NCI-H1417 (cell line): ENCODE measurements at places on chromosomes 7 and 10.
A peak's percentile ranks its signal among the peaks of the same experiment; 100 is the strongest.

DNA sequence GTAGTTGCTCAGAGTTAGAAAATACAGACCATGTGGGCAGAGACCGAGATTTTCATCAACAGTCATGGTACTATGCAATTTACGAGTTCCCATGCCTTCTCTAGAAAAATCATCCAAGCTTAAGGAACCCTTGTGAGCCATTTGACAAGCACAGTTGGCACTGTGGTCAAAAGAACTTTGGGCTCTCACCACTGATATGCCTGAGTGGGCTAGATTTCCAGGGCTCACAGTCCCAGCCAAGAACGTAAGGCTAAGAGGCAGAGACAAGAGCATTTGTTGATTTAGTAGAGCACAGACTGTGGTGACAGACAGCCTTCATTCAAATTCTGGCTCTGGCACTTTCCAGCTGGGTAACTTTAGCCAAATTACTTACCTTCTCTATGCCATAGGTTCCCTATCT is 407.0 kb downstream of the SORCS1 start:
- DNase-seq: no peak

DNA sequence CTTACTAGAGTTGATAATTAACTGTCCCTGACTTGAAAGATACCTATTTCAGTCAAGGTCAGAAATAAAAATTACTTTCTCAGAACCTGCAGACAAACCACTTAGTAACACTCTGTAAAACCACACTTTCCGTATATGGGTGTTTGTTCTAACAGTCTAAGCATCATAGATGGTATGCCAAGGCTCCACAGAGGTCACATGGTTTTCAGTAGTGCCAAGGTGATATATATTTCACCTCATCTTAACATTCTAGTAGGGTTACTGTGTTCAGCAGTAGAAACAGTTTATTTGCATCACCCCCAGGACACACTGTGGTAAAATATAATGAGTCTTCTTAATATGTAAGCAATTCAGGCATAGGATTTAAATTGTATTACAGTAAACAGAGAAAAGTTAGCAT is 61.5 kb downstream of the KCND2 start:
- no peak for DNase-seq

- no peak for DNase-seq
These were observed 100.9 kb upstream of the TAS2R16 start for GRCh38 chr7:123096434-123096833.

GRCh38 chr10:5478694-5479305 is 20.6 kb downstream of the CALML5 start:
- DNase-seq: no peak

- peak; percentile 73 for DNase-seq
These were observed 253.6 kb downstream of the KCNMA1 start for GRCh38 chr10:77383861-77384553.

DNA sequence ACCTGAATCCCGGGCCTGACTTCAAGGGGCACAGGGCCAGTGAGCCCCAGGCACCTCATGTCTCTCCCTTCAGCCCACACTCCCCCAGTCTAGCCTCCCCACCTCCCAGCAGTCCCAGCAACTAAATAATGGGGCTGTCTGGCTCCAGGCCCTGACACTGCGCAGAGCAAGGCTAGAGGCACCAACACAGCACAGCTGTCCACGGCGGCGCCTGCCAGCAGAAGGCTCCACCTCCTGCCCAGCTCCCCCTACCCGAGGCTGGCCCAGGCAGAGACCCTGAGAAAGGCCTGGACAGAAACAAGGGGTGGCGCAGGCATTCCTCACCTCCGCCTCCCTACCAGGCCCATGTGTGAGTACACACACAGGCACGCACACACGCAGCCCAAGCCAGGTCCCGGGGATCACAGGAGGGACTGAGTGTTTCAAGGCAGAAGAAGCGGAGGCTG is 6.1 kb downstream of the KCNH2 start:
- DNase-seq: peak; percentile 87

DNA sequence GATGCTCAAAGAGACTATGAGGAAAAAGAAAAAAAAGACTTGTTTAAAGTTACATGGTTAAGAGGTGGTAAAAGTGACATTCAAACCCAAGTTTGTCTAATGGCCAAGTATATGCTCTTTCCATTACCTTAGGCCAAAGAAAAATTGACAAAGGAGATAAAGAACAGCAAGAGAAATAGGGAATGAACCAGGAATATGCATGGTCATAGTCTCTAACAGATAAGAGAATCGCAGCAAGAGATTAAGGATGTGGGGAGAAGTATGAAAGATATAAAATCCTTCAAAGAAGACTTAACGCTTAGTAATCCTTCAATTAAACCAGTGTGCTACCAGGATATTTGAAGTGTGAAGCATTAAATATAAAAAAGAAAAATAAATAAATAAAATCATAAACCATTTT is 23.2 kb upstream of the LRRN3 start:
- no peak for DNase-seq

GRCh38 chr10:63286340-63286739 is 153.2 kb downstream of the NRBF2 start:
- DNase-seq: no peak

DNA sequence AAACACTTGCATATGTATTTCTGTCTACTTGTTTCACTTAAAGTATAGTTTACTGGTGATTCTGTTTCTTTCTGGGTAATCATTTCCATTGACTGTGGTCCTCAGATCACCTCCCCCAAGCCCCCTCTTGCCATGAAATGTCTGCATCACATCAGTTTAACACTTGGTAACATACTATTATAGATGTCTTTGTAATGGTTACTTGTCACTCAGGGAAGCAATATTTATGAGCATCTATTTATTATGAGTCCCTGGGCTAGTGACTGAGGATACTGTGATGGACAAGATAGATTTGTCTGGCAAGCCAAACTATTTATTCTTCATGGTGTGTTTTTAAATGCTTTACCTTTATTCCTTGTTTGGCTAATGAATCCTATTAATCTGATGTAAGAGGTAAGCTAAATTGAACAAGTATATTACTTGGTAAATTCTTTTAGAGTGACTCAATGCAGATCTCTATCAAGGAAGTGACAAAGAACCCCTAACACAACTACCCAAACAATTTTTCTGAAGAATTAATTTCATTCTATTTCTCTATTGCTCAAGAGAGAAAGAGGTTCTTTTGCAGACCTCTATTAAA is 270.9 kb downstream of the RELN start:
- peak; percentile 22 for DNase-seq

GRCh38 chr7:103573479-103574058 is 127.6 kb upstream of the SLC26A5 start:
- peak; percentile 83 for DNase-seq

GRCh38 chr10:125936331-125936730 is 40.0 kb downstream of the FANK1 start:
- DNase-seq: no peak

DNA sequence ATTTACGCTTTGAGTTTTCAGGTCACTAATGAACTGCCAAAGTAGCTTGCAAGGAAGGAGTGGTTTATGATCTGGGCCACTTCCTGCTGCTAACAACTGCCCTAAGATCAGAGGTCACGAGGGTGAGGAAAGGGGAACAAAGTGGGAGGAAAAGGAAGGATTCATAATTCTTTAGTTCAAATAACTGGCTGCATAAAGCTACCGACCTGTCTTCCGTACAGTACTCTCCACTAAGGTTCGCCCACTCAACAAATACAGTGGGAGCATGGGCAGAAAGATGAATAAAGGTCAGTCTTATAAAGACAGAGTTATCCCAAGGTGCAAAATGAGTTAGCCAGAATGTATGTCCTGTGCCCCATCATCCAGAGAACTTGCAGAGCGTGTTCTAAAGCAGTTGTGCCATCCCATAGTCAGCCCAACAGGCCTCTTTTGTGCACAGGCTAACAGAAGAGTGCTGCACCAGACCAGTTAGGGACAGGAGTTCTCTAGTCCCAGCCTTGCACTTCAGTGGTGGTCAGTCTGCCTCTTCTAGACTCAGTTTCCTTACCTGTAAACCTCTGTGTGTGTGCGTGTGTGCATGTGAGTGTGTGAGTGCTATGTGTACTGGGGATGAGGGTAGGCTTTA is 65.9 kb downstream of the CREB3L2 start:
- DNase-seq: no peak

DNA sequence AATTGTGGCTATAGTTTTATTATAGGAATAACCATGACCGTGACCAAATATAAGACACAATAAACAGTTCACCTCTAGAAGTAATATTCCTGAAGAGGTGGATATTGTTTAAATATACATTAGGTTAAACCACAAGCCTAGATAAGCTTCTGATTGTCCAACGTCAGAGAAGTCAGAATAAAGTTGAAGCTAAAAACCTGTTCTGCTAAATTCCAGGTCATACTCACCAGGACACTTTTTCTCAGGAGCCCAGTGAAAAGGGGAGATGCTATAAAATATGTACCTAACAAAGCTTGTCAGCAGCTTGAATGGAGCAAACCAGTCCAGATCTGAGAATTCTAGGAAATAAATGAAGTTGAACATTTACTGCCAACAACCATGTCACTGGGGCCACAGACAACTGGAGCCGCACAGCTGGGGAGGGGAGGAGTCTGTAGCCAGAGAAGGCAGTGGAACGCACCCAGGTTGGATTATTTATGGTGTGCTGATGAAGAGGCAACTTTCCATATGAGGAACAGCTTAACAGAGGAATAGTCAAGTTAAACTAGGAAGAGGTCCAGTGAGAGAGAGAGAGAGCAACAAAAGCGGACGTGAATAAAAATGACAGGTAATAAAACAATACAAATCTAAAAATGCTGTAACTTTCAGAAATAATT is 191.1 kb downstream of the ZNF438 start:
- DNase-seq: no peak

DNA sequence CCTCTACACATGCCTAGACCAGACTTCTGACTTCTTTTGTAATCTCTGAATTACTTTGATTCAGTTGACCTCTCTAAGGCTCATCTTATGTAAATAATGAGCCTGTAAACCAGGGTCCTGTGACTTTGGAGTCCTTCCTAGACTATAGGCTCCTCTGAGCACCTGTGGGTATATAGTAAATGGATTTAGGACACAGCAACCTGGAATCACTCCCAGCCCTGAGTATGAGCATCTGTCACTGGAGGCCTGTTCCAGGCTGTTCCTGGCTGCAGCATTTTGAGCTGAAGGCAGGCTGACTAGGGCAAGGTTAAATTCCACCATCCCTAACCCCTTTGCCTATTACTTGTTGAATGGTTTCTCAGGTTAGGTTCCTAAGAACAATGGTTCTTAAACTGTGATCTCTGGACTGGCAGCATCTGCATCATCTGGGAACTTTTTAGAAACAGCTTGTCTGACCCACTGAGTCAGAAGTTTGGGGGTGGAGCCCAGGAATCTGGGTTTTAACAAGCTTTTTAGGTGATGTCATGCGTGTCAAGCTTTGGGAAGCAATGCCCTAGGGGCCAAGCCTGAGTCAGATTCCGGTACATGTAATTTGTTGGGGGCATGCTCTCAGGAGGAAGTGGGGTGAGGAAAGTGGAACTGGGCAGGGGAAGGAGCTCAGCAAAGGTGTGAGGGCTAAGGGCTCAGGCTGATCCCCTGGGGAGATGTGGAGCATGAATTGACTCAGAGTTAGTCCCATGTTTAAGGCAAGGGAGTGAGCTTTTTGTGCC is 28.2 kb downstream of the MINDY4 start:
- no peak for DNase-seq

DNA sequence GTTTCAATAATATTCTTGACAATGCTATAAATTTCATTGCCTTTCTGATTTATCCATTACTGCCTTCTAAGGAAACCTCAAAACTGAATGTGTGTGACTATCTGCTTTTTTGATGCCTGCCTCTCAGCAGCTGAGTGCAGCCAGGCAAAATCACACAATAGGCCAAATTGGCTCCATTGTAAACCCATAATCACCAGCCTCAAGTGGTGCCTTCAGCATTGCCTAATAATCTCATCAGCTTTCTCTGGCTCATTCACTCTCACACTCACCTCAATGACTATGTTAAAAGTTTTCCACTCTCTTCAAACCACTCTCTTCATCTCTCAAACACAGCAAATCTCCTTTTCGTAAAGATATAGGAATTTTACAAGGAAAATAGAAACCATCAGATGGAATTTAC is 182.5 kb upstream of the COL1A2 start:
- DNase-seq: peak; percentile 58

DNA sequence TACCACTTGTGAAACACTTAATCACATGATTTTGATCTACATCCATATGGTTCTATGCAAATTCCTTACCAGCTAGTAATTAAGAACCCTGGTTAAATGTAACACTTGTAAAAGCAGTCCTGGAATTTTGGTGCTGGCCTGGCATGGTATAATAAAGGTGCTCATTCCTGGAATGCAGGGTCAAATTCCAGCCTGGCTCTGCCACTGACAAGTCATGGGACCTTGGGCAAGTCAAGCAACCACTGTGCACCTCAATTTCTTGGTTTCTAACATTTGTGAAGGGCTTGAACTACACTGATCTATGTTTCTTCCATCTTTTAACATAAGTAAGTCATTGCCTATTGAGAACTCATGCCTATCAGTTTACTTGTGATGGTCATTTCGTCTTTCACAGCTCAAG is 91.9 kb upstream of the PIK3CG start:
- DNase-seq: no peak

DNA sequence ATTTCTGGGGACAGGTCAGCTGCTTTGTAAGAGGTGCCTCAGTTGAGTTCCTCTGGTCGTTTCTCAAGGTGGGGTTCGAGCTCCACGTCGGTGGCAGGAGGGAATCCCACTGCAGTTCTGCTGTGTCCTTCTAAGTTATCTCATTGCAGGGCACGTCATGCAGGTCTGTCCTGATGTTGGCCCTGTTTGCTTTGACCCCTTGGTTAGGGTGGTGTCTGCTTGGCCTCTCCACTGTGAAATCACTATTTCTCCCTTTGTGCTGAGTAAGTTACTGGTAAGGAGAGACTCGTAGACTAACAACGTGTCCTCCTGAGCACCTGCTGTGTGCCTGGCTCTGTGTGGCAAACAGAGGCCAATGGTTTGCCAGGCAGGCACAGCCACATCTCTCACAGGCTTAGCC is 372.9 kb upstream of the ZMIZ1 start:
- DNase-seq: no peak

GRCh38 chr7:99365318-99366141 is 9.0 kb upstream of the ARPC1B start:
- DNase-seq: peak; percentile 42

GRCh38 chr7:99456288-99456687 is 9.7 kb downstream of the ATP5MF start:
- no peak for DNase-seq

GRCh38 chr7:81430761-81431160 is 339.1 kb downstream of the HGF start:
- DNase-seq: no peak

DNA sequence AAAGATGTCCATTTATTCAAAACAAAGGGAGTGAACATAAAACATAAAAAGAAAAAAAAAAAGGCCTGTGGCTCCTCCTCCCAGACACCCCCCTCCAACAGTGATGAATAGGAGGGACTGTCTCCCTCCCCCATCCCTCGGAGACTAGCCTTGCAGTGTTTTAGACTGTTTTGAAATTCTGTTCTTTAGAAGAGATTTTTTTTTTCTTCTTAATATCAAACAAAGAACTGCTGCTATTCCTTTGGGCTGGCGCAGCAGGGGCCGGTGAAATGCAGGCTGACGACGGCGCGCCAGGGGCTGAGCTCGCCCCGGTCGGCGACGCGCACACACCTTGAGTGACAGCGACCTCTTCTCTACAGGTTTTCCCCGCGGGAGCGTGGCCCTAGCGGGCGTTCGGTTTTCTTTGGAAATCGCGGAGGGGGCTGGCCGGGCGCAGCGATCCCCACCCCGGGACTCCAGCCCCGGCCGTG is at the start of gene LANCL2:
Gene LANCL2 (plus strand): TSS at position 133 of the 470 bp plus-strand sequence. CDS start 689 bp downstream, outside the sequence.
- DNase-seq: no peak

- no peak for DNase-seq
These were observed 159.1 kb upstream of the TCF7L2 start for GRCh38 chr10:112790921-112791320.
